NCI-H524 treated with DMSO at 0.1 percent for 48 hours (cell line): ENCODE measurements at places on chromosomes 7 and 10.

- no peak for DNase-seq
Measured at GRCh38 chr7:25565949-25566348, 337.7 kb upstream of the NPVF start.

DNA sequence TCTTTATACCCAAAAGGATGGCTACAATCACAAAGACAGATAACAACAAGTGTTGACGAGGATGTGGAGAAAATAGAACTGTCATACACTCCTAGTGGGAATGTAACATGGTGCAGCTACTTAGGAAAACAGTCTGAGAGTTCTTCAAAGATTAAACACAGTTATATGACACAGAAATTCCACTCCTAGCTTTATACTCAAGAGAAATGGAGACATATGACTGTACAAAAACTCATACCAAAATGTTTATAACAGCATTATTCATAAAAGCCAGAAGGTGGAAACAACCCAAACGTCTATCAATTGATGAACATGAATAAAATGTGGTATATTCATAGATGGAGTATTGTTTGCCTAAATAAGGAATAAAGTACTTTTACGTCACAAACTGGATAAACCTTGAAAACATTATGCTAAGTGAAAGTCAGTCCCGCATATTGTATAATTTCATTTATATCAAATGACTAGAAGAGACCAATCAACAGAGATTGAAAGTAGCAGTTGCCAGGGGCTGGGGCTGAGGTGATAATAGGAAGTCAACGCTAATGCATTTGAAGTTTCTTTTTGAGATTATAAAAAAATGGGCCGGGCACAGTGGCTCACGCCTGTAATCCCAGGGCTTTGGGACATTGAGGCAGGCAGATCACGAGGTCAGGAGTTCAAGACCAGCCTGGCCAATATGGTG is 61.6 kb upstream of the SRPK2 start:
- no peak for DNase-seq

DNA sequence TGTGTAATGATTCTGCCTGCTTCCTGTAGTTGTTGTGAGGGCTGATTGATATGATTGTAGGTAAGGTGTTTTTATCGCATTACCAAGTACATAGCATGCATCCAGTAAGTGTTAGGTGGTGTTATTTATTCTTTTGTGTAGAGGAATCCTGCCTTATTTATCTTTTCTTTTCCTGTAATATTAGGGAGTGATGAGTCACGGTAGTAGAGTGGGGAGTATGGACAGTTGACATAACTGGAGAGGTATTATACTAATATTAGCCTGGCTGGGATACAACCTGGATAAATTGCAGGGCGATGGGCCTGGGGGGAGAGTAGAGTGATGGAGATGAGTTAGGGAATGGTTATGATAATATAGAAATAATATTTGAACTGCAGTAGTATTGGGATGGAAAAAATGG is 9.8 kb downstream of the SDK1 start:
- no peak for DNase-seq

- DNase-seq = no peak
Measured at GRCh38 chr7:150871601-150872000, 19.3 kb downstream of the AOC1 start.

- DNase-seq = no peak
Measured at GRCh38 chr7:42689626-42690025, 222.2 kb downstream of the C7orf25 start.

GRCh38 chr7:74499835-74500388 is 46.2 kb downstream of the GTF2IRD1 start:
- DNase-seq = no peak
